ENCODE measurements at places on chromosomes 11 and 22. TPM values are rescaled to one million over a fixed set of nuclear protein-coding genes. Genes with fewer than 3 reads are reported as not detected.

DNA sequence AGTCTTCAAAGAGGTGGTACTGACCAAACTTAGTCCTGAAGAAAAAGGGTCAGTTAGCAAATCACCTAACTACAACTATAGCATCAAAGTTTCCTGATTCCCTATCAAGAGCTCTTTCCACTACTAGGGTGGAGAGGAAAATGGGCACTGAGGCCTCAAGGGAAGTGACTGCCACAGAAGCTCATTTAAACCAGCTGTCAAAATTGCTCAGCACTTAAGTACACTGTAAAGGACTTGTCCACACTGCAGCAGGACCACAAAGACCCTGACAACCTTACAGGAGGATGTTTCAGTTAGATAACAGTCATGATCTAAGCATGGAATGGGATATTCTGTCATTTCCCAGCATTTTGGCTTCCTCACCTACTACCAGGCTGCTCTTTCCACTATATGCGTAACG is 33.0 kb downstream of the FAM168A start:
- no peak for DNase-seq

GRCh38 chr11:16410479-16410878 is 54.1 kb upstream of the SOX6 start:
- no peak for DNase-seq

Gene SSRP1
- 40.0 TPM for total RNA-seq

- peak; percentile 12 for DNase-seq
Measured at GRCh38 chr11:14443638-14444037, 56.0 kb downstream of the COPB1 start.

DNA sequence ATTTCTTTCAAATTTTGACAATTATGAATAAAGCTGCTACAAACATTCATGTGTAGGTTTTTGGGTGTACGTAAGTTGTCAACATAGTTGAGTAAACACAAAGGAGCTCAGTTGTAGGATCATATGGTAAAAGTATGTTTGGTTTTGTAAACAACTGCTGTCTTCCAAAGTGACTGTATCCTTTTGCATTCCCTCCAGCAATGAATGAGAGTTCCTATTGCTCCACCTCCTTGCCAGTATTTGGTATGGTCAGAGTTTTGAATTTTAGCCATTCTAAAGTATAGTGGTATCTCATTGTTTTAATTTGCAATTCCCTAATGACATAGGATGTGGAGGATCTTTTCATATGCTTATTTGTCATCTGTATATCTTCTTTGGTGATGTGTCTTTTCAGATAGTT is 28.0 kb upstream of the PHOX2A start:
- no peak for DNase-seq

- peak; percentile 66 for DNase-seq
Measured at GRCh38 chr22:42353883-42354727, 78.1 kb downstream of the NFAM1 start.

Gene OR51E2
- total RNA-seq, result 0.18 TPM

Gene SAA1
- total RNA-seq, result not detected

DNA sequence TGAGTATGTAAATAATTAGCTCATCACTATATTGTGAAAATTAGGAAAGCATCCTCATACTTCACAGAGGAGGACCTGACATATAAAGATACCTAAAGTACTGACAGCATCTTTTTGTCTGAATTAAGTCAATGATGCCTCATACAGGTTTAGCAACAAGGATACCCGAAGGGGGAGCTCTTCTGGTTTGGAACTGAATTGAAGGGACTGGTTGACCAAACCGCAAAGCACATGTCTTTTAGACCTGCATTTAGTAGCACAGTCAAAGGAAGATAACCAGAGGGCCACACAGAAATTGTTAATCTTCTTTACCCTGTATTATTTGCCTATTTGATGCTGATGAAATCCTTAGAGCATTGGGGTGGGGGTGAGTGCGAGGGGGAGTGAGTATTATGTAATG is 12.9 kb upstream of the WT1 start:
- DNase-seq, result no peak

GRCh38 chr11:60899046-60899936 is 7.1 kb downstream of the PRPF19 start:
- peak; percentile 72 for DNase-seq

Gene MOGAT2
- 0.27 TPM for total RNA-seq

DNA sequence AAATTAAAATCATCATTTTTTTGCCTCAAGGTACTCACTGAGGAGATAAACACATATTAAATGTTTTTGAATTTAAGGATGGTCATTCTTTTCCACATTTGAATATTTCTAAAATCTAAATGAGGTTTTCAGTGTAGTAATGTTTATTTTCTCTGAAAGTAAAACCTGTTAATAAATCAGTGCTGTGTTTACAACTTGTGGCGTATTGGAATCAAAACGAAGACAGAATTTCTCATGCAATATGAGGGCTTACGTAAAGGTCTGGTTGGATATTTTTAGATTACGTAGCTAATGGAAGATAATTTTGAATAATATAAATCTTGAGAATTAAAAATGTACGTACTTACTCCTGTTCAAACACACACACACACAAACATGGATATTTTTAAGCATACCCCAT is 106.8 kb upstream of the LUZP2 start:
- DNase-seq, result no peak

GRCh38 chr22:44658311-44658953 is 43.6 kb upstream of the PRR5 start:
- peak; percentile 59 for DNase-seq

Gene HOATZ
- not detected for total RNA-seq

DNA sequence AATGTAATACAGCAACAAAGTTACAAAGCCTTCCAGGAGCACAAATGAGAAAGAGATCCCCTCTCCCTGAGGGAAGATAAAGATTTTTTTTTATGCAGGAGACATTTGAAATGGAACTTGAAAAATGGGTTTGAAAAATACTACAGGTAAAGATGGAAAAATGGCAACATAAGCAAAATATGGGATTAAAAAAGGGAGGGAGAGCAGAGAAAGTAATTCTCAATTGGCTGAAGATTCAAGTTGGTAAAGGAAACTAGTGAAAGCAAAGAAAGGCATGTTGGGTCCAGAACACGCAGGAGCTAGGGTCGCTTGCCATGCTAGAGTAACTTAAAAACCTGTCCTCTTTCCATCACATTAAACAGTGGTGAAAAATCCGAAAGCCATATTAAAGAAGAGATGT is 1.5 kb downstream of the ZW10 start:
- no peak for DNase-seq

GRCh38 chr11:86553265-86553664 is 119.2 kb downstream of the ME3 start:
- no peak for DNase-seq

Gene CST6
- not detected for total RNA-seq

Gene PGA5
- total RNA-seq, result not detected

Gene SSTR3
- 0.27 TPM for total RNA-seq

Gene PTPN5
- total RNA-seq, result 26.1 TPM

DNA sequence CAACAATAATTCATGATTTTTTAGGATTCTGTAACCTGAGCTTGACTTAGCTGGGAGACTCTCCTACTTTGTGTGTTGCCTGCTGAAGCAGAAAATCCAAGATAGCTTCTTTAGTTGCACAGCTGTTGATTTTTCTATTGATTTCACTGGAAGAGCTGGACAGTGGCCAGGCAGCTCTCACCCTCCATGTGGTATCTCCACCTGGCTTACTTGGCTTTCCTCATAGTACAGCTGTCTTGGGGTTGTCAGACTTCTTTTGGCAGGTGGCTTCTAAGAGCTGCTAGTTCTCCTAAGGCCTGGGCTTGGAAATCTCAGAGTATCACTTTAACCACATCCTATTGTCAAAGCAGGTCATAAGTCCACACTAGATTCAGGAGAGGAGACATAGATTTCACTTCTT is 130.8 kb upstream of the SPON1 start:
- no peak for DNase-seq

DNA sequence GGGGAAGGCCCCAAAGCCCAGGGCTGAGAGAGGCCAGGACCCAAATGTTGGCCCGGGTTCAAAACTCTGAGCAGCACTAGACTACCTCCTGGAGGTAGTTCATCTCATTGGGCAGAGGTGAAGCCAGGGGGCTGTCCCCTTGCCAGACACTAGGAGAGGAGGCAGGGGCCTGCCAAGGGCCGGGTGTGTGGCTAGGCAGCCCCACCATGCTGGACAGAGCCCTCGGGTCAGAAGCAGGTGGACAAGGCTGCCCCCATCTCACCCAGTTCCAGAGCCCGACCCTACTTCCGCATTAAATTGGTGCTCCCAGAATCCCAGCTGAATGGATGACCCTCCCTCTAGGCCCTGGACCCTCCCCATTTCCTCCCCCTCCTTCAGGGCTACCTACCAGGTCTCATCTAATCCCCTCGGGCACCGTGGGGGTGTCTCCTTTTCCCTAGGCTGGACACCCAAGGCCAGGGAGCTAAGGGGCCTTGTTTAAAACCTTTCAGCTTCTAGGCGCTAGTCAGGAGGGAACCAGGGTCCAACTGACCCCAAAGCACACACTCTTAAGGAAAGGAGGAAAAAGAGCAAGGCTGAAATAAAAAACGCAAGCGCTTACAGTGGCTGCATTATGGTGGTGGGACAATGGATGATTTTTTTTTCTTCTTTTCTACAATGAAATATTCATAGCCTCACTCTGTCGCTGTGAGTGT is 72.1 kb upstream of the TCF20 start:
- no peak for DNase-seq

Gene CCDC188
- 1.4 TPM for total RNA-seq

DNA sequence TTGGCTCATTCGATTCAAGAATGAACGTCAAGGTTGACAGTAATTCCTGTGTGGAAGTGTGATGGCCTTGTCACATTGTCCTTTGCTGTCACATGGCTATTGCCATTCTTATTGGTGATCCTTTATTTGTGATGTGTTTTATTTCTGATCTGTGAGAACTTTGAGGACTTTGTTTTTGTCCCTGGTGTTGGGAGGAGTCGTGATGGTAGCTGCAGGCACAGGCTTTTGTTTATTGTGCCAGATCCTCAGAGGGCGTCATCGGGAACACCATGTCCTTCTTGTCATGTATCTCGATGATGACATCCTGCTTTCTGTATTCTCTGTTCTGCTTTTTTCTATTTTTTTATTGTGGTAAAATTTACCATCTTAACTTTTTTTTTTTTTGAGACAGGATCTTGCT is 5.6 kb downstream of the PICK1 start:
- DNase-seq, result no peak

Gene OR8J3
- total RNA-seq, result not detected

DNA sequence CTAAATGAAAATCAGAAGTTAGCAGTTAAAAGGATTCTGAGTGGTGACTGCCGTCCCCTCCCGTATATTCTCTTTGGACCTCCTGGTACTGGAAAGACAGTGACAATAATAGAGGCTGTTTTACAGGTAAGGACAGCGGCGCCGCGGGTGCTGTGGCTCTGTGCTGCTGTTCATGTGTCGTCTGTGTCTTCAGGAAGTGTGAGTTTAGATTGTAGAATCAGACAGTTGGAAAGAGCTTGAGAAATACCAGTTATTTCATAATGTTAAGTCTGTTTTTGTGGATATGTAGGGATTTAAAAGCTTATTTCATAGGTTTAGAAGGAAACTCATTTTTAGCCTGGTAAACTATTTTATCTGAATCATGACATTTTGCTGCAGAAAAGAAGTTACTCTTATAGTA is 27.4 kb upstream of the PANX2 start:
- DNase-seq, result no peak

- DNase-seq, result no peak
Measured at GRCh38 chr22:29081517-29082236, 8.8 kb downstream of the KREMEN1 start.

Gene KRTAP5-11
- not detected for total RNA-seq

- no peak for DNase-seq
Measured at GRCh38 chr11:2360081-2360642, 16.9 kb upstream of the CD81 start.

DNA sequence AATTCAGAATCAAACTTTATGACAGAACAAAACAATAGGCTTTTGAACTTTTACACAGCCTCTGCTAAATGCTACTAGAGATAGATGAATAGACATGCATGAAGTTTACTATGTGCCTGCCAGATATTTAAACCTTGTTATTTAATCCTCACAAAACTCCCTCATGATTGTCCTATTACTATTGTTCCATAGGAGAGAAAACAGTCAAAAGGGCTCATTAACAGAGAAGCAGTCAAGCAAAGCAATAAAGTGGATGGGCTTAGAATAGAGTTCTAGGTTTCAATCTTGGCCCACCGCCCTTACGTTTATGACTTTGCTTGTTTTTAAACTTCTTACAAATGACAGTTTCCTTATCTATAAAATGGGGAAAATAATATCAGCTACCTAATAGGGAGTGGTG is 12.9 kb downstream of the CWC15 start:
- no peak for DNase-seq

Gene PARVG
- total RNA-seq, result 1.9 TPM

Gene OR52H1
- 0.82 TPM for total RNA-seq

Gene CLP1
- total RNA-seq, result 8.3 TPM

Gene SH3BP1
- total RNA-seq, result 1.4 TPM

GRCh38 chr11:87081358-87081757 is 43.6 kb downstream of the TMEM135 start:
- no peak for DNase-seq

Gene PATE2
- 1.7 TPM for total RNA-seq

Gene TMEM191C
- total RNA-seq, result 5.6 TPM

DNA sequence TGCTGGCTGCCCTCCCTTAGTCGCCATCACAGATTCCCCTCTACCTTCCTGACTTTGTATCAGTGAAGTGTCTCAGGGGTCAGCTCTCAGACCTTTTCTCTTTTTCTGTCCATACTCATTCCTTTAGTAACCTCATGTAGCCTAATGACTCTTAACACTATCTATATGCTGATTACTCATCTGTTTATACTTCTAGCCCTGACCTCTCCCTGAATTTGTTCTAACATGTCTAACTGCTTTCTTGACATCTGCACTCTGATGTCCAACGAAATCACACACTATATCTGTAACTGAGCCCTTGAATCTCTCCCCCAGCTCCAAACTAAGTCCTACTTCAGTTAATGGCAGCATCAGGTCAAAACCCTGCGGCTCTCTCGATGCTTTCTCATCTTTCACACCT is 135.8 kb upstream of the TIMP3 start:
- DNase-seq, result no peak

Gene EFCAB6
- total RNA-seq, result 6.2 TPM

GRCh38 chr11:61777234-61778090 is 14.9 kb downstream of the TMEM258 start:
- peak; percentile 58 for DNase-seq

Gene P2RX6
- 0.36 TPM for total RNA-seq

GRCh38 chr22:46361826-46362202 is 26.3 kb downstream of the TRMU start:
- DNase-seq, result no peak

Gene SLC22A8
- 0.18 TPM for total RNA-seq

GRCh38 chr22:45932071-45932470 is 44.9 kb downstream of the WNT7B start:
- DNase-seq, result no peak

DNA sequence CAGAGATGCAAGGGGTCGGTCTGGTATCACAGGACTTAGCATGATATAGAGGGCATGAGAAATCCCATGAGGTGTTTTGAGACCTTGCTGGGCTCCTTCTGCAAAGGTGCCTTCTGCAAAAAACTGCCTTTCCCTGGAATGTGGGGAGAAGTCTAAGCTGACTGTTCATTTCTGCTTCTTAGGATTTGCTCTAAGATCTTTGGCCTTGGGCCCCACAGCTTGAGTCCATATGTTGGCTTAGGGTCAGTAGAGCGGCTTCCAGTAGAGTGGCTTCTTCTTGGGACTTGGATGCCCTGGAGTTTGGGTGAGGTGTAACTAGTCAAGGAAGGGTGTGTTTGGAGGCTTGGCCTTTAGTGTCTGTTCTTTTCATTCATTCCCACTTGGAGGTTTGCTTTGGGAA is 37.0 kb downstream of the AMPD3 start:
- DNase-seq, result no peak

Data from cerebellum (tissue), 4 donors.